ENCODE measurements at places on chromosomes 5 and 9.

- DNase-seq = no peak
Measured at GRCh38 chr5:124883681-124884080, 137.2 kb upstream of the ZNF608 start.

GRCh38 chr5:109759306-109759705 lies 69.6 kb downstream of the MAN2A1 start:
- no peak for DNase-seq

DNA sequence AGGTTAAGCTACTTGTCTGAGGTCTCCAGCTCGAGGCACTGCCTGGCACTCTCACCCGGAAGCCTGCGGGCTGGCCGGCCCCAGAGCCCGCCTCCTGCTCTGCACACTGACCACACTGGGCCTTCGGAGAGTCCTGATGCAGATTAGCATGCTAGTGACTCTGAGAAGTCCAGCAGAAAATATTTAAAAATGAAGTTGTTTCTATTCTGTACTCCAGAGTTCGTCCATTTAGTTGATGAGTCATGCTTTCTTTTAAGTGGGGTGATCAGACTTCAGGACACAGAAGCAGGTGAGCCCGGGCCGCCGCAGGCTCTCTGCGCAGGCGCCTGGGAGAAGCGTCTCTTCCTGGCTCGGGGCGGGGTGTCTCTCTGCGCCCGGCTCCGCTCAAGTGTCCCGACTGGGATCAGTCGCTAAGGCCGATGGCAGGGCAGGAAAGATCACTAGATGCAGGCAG lies 32.5 kb downstream of the FAM240B start:
- peak; percentile 19 for DNase-seq

DNA sequence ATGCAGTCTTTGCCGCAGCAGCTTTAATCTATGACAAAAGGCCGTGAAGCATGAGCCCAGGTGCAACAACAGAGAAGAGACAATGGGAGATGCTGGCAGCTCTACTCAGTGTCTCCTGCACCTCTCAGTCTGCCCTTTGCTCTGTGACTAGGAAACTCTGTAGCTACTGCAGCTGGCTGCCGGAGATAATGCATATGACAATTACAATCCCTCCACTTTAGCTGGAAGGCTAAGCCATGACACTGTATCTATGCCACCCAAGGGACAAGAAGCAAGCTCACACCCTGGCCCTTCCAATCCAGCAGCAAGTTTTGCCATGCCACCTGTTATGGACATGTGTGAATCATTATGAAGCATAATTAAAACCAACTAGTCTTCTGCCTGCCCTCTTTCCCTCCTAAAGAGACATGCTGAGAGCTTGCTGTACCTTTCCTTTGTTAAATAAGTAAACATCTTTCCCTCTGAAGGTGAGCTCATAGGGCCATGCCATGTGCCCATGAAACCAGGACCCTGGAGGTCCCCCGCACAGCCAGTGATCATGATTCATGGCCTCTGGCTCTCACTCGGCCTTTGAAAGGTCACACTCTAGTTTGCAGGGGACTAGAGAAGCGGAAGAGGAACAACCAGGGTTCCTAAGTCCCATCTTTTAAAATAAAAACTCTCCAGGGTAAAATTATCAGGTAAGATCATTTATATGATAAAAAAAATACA lies 219.4 kb downstream of the SPOCK1 start:
- no peak for DNase-seq

- peak; percentile 93 for DNase-seq
Measured at GRCh38 chr9:128829477-128830251, at the start of gene SPOUT1. SPOUT1 (minus strand) TSS chr9:128829794; CDS start chr9:128829780, 14 bp downstream.

- DNase-seq = no peak
Measured at GRCh38 chr5:158879993-158880392, 219.7 kb downstream of the EBF1 start.

- DNase-seq = no peak
Measured at GRCh38 chr5:142521706-142522105, 164.2 kb downstream of the FGF1 start.

DNA sequence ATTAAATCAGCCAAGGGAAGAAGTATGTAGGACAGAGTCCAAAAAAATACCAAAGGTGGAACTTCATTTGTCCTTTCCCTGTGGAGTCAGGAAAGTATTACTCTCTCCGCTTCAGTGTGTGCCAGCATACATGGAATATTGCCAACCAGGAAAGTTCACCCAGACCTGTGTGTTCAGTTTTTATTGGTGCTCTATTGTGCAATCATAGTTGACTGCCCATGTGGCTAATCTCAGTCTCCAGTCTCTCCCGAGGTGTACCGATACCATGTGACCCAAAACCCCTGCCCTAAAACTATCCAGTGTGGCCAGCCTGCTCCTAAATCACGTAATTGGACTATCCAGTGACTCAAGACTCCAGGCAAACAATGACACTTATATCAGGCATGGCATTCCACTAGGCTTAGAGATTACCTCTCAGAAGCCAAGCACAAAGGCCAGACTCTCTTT lies 38.8 kb downstream of the NFX1 start:
- no peak for DNase-seq
